Activated T-cell treated with anti-CD3 and anti-CD28 coated beads for 48 hours (primary cell): ENCODE measurements at places on chromosomes 11 and 22.

DNA sequence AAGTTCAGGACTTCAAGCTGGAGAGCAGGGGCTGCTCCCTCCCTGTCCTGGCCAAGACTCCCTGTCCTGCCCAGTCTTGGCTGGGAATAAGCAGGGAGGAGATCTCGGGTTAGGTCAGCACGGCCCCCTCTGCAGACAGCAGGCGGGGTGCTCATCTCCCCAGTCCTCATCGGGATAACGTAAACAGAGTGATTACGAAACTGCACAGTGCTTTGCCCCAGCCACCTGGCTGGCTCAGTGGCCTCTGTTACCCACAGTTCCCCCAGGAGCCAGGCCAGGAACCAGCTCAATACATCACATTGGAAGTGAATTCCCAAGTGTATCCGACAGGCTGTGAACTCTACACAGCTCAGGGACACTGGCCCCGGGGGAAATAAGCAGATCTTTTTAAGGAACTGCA lies 42.7 kb upstream of the KCNJ11 start:
- DNase-seq = no peak

GRCh38 chr22:42314709-42315391 lies 44.4 kb upstream of the TCF20 start:
- DNase-seq = no peak

GRCh38 chr11:95521133-95521542 lies 268.4 kb downstream of the FAM76B start:
- DNase-seq = no peak

DNA sequence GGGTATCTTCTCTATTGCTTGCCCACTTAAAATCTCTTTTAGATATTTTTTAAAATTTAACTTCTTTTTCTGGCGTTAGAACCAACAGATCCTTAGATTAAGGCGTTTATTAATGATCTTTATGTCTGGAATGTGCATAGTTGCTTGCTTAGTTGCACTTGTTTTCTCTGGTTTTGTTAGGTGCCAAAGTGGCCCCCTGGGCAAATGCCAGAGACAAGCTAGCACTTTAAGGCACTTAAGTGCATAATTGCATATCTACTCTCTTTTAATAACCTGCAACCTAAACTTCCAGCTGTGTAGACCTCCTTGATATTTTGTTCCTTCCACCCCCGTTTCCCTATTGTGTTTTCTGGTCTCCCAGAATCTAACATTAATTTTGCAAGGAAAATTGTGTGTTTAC lies 3.3 kb downstream of the RBM4 start:
- no peak for DNase-seq

GRCh38 chr22:39568278-39568981 lies 2.1 kb upstream of the CACNA1I start:
- no peak for DNase-seq

GRCh38 chr11:77091146-77091940 lies 11.3 kb upstream of the OMP start:
- DNase-seq = peak; percentile 74

DNA sequence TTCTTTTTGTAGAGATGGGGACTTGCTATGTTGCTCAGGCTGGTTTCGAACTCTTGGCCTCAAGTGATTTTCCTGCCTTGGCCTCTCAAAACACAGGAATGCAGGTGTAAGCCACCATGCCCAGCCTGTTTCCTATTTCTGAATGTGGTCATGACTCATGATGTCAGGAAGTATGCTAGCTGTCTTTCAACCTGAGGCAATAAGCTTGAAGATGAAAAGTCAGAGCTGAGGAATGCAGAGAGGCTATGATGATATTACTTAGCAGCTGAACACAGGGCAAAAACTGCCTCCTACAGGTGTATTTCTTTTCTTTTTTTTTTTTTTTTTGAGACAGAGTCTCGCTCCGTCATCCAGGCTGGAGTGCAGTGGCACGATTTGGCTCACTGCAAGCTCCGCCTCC lies 9.0 kb upstream of the NUCB2 start:
- no peak for DNase-seq

- no peak for DNase-seq
These were observed 4.7 kb upstream of the APOL2 start for GRCh38 chr22:36243986-36244385.

DNA sequence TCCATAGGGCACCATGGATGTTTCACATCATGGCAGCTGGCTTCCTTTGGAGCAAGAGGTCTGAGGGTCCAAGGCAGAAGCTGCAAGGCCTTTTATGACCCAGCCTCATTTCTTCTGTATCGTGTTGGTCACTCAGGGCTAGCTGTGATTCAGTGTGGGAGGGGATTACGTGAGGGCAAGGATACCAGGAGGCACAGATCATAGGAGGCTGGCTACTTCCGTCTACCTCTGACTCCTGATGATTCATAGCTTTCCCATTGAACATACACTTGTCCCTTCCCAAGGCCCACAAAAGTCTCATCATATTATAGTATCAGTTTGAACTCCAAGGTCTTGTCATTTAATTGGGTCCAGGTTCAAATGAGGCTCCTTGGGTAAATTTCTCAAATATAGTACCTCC lies 135.3 kb upstream of the ZBED5 start:
- no peak for DNase-seq

- no peak for DNase-seq
These were observed 7.5 kb downstream of the PGM2L1 start for GRCh38 chr11:74390697-74391096.

GRCh38 chr11:81497202-81497804 lies 1236.4 kb downstream of the FAM181B start:
- DNase-seq = no peak

DNA sequence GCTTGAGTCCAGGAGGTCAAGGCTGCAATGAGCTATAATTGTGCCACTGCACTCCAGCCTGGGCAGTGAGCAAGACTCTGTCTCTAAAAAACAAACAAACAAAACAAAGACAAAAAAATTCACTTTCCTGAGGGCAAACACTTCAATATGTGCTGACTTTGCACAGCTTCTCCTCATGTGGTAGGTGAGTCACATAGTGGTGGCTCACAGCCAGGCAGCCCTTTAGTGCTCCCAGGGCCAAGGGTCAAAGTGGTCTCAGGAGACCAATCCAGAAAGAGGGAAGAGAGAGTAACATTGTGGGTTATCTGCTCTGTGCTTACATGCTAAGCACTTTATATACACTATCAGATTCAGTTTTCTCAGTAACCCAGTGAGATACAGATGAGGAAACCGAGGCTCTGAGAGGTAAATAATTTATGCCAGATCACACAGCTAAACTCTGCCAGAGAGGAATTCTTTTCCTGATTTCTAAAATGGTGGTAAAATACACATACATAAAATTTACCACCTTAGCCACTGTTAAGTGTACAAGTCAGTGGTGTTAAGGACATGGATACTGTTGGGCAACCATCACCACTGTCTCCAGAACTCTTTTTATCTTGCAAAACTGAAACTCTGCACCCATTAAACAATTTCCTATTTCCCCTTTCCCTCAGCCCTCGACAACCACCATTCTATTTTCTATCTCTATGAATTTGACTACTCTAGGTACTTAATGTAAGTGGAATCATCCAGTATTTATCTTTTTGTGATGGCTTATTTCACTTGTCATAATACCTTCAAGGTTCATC lies 231.7 kb upstream of the NARS2 start:
- no peak for DNase-seq

DNA sequence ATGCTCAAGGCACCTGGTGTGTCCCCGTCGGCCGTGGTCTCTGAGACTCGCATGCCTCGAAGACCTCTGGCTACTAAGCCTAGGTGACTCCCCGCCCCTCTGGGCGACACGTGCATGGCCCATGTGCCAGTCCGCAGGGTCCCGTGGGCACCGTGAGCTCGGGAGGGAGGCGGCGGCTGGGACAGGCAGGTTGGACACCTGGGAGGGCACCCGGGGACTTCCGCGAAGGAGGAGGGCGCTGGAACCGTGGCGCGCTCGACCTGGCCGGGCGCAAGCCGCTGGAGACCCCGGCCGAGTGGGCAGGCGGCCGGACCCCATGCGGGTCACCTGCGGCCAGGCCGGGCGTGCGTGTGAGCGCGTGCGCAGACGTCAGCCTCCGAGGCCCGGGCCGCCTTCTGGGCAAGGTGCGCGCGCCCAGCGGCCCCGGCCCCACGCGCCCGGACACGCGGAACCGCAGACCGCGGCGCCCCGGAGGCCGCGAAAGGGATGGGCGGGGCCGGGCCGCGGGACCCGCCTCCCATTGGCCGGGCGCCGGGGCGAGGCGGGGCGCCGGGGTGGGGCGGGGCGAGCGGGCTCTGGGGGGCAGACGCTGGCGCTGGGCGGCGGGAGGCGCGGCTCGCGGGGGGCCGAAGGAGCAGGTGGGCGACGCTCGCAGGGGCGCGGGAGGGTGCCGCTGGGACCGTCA lies 579 bp upstream of the RASD2 start:
- peak; percentile 66 for DNase-seq

- DNase-seq = no peak
These were observed 789 bp downstream of the SIK2 start for GRCh38 chr11:111602865-111603610.

- no peak for DNase-seq
These were observed 99.7 kb downstream of the DSCAML1 start for GRCh38 chr11:117697319-117697718.

GRCh38 chr11:130020323-130020722 lies 17.7 kb upstream of the PRDM10 start:
- DNase-seq = no peak

GRCh38 chr11:82229341-82229740 lies 504.3 kb downstream of the FAM181B start:
- DNase-seq = no peak

DNA sequence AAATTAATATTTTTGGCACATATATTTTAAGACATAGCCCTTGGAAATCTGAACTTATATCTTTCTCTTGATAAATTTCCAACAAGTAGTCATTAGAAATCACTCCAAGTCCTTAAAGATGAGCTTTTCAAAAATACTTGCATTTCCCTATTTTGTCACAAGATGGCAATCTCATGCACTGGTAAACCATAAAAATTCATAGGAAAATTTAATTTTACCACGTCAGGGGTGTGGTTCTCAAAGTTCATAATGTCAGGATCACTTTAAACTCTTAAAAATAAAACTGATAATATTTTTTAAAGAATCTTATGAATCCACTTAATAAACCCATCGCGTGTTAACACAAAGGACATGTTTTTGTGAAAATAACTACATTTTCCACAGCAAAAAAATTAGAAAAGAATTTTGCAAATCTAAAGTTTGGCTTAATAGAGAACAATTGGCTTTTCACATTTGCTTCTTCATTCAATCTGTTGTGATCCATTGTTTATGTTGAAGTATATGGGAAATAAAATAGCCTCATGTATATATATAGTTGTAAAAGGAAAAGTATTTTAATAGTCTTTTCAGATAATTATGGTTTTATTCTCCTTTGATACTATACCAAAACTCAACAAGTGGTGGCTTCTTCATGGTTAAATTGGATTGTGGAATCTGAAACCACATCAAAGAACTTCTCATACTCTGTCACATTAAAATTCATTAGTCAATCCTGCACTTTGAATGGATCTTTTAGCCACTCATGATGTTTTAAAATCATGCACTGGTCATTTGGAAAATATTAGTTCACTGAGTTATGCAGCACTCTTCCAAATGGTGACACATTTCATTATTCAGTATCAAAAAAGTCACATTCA lies 169.1 kb downstream of the CADM1 start:
- DNase-seq = no peak

GRCh38 chr22:46296257-46297150 lies at the start of gene GTSE1:
GTSE1 (plus strand) TSS chr22:46296870; CDS start chr22:46297401, 531 bp downstream.
- peak; percentile 96 for DNase-seq

DNA sequence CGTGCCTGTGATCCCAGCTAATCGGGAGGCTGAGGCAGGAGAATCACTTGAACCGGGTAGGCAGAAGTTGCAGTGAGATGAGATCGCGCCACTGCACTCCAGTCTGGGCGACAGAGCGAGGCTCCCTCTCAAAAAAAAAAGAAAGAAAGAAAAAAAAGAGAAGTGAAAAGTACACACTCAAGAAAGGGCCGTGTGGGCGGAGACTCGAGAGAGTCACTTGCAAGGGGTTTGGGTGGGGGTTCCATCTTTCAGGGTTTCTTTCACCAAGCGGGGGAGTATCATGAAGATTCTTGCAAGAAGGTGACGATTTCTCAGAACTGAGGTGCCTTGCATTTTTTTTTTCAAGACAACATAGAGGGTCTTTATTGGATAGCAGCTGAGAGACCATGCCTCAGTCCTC lies 4.0 kb upstream of the IFITM5 start:
- no peak for DNase-seq

GRCh38 chr22:47370448-47371262 lies 608.2 kb downstream of the TBC1D22A start:
- no peak for DNase-seq

DNA sequence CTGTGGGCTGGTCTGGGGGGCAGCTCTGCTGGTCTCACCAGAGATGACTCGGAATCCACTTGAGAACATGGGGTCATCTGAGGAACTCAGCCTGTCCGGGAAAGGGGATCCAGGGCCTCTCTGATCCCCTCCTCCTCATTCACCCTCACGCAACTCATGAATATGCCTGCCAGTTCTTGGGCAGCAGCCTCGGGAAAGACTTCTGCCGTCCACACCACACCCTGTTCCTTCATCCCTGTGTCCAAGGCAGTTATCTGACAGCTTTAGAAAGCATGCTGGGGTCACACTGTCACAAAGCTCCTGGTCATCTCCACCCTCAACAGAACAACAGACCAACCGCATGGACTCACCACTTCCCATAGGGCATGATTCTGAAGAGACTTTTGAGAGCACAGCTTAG lies 88.3 kb downstream of the AMOTL1 start:
- DNase-seq = no peak

DNA sequence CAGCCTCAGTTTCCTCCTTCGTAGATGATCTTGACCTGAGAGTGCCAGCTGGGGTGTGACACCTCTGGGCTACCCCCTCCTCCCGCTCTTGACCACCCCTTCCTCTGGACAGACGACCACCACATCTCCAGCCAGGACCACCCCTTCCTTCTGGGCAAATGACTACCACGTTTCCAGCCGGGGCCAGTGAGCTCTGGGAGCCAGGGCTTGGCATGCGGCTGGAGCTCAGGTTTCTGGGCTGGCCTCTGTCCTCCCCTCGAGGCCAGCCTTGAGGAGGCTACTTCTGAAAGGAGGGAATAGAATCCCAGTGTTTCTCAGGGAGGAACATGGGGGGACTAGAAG lies 120.9 kb downstream of the KCNQ1OT1 start:
- no peak for DNase-seq

GRCh38 chr22:37926771-37927636 lies 20.9 kb downstream of the MICALL1 start:
- no peak for DNase-seq

- DNase-seq = no peak
These were observed 9.6 kb upstream of the HTATIP2 start for GRCh38 chr11:20353829-20354434.

- DNase-seq = no peak
These were observed 4.7 kb upstream of the SHISA8 start for GRCh38 chr22:41919357-41920224.
